ENCODE measurements at places on chromosomes 12 and 14.

DNA sequence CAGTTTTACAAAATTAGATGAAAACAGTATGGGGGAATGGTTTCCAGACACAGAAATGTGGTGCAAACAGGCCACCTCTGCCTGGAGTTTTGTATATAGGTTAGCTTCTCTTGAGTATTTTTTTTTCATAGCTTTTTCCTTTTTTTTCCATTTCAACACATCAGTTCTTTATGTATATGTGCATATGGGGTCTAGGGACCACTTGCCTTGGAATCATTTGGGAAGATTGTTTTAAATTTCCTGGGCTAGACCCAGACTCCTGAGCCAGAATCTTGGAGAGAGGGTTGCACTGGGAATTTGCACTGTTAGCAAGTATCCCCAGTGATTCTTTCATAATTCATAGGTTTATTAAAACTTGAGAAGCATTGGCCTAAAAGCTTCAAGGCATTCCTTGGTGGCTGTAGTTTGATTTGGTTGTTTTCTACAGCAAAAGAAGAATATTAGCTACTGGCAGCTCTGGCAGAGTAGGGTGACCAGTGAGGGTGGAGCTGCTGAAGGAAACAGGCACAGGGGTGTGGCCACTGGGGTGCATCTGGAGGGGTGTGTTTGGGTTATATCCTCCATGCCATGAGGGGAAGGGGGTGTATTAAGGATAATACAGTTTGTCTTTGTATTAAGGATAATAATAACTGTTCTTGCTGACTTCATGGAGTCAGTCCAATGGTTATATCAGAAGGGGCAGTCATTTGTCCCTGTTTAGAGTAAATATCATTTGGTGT lies 22.8 kb downstream of the PPP1R36 start:
- DNase-seq, result no peak

DNA sequence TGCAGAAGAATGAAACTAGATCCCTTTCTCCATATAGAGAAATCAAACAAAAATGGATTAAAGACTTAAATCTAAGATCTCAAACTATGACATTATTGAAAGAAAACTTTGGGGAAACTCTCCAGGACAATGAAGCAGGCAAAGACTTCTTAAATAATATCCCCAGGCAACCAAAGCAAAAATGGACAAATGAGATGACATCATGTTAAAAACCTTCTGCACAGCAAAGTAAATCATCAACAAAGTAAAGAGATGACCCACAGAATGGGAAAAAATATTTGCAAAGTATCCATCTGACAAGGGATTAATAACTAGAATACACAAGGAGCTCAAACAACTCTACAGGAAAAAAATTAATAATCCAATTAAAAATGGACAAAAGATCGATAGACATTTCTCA lies 101.0 kb downstream of the RALGAPA1 start:
- DNase-seq, result no peak

DNA sequence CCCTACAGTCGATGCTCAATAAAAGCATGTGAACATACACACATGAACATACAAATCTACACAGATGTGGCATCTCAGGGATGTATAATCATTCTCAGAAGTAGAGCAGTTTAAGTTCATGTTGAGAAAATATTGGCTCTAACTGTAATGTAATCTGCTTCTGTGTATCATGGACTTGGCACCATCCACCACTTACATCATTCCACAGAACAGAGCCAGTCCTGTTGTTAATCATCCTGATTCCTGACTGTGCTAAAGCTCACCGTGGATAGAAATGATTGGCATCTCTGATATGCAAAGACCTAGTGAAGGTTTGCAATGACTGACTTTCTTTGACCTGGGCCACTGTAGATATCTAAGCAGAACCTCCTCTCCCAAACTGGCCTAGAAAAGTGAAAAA lies 1141.3 kb downstream of the BCL11B start:
- no peak for DNase-seq

DNA sequence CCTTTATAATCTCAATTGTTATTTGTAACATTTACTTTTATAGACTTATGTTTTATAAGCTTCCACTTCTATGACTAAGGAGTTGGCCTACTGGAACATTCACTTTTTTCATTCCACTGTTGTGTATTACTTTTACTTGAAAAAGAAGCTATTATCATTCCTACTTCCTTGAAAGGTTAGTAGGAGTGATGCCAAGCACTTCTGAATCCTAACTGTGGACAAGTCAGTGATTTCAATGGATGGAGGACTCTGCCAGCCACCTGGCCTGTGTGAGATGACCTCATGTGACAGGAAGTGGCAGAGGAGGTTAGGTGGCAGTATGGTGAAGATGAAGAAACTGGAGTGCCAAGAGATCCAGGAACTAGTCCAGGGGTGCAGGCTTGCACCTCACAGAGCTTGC lies 46.0 kb downstream of the TECPR2 start:
- DNase-seq, result no peak

- no peak for DNase-seq
Observed at GRCh38 chr12:52558781-52559445, 6.0 kb upstream of the KRT71 start.

DNA sequence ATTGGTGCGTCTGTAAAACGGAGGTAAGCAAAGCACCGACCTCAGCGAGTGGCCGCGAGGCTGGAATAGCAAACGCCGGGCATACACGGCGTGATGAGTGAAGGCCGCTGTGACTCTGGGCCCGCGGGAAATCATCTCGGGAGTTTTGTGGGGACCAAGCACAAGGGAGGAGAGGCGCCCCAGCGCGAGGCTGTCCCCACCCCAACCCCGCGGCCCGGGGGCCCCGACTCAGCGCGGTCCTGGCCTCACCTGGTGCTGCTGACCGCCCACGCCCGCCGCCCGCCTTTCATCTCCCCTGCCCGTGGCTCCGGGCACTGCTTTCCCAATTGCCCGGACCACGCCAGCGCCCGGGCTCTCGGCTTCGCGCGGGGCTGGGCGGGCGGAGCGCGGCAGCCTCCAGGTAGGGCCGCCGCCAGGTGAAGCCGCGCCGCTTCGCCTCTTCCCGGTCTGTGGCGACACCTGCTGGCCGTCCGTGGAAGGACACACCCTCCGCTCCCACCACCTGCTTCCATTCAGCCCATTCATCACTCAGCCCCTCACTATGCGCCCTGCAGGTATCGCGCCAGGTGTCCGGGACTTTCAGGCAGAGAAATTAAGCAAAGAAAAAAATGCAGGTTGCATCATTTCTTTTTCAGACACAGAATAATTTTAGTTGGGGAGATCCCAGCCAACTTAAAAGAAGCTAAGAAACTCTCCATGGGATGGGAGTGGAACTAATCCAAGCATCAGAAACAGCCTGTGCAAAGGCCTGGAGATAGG lies 360.4 kb downstream of the MED13L start:
- peak; percentile 77 for DNase-seq

DNA sequence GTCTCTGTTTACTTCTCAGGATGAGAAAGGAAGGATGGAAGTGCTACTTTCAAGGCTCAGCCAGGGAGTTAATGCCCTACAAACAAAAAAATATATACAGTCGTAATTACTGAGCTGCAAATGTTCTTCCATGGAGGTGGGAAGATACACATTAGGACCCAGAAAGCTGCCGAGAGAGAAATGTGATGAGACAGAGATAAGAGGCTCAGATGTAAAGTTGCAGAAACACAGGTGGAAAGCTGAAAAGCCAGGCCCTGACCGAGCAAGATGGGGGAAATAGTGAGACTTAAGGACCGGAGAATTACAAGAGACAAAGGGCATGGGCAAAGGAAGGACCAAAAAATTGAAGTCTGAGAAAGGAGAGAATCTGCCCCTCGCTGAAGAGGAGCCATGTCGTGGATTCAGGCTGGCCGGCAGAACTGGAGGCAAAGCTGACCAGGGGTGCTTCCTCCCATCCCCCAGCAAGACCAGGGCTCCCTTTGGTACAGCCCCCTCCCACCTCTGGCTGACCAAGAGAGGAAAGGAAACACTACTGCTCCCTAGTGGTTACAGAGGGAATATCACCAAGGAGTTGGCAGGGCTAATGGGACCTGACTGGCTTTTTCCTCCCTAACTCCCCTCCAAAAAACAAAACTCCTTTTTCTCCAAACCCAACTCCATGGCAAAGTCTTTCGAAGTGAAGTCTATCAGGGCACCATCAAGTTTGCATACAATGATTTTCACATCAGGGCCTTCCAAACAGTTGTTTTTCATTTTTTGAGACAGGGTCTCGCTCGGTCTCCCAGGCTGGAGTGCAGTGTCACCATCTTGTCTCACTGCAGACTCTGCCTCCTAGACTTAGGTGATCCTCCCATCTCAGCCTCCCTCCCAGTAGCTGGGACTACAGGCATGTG lies 12.1 kb downstream of the ZFHX2 start:
- DNase-seq, result peak; percentile 90

DNA sequence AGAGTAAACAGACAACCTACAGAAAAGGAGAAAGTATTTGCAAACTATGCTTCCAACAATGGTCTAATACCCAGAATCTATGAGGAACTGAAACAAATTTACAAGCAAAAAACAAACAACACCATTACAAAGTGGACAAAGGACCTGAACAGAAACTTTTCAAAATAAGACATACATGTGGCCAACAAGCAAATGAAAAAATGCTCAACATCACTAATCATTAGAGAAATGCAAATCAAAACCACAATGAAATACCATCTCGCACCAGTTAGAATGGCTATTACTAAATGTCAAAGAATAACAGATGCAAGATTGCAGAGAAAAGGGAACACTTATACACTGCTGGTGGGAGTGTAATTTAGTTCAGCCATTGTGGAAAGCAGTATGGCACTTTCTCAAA lies 125.8 kb downstream of the C12orf42 start:
- DNase-seq, result no peak

Data from neural progenitor cell (in vitro differentiated cells).